Jurkat, Clone E6-1 (cell line): ENCODE measurements at places on chromosomes 1 and 21.

DNA sequence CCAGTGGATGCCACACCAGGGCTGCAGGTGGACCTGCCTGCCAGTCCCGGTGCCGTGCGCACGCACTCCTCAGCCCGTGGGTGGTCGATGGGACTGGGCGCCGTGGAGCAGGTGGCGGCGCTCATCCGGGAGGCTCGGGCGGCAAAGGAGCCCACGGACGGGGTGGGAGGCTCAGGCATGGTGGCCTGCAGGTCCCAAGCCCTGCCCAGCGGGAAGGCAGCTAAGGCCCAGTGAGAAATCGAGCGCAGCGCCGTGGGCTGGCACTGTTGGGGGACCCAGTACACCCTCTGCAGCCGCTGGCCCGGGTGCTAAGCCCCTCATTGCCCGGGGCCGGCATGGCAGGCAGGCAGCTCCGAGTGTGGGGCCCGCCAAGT lies 1171.8 kb upstream of the B3GALT2 start:
- no peak for DNase-seq

DNA sequence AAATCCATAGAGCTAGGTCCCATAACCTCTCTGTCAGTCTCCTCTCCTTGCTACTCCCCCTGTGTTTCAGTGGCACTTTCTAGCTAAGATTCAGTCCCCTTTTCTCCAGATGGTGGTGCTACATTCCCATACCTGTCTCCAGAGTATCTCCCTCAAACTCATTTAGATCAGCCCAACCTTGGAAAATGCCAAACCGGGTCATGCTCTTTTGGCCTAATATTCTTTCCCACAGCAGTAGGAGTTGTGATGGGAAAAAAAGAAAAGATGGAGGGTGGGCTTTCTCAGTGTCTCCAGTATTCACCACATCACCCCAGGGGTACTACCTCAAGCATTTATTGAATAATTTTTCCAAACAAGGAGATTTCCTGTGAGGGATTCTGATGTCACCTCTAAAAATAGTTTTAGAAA lies 3.2 kb upstream of the RXFP4 start:
- peak; percentile 70 for DNase-seq

DNA sequence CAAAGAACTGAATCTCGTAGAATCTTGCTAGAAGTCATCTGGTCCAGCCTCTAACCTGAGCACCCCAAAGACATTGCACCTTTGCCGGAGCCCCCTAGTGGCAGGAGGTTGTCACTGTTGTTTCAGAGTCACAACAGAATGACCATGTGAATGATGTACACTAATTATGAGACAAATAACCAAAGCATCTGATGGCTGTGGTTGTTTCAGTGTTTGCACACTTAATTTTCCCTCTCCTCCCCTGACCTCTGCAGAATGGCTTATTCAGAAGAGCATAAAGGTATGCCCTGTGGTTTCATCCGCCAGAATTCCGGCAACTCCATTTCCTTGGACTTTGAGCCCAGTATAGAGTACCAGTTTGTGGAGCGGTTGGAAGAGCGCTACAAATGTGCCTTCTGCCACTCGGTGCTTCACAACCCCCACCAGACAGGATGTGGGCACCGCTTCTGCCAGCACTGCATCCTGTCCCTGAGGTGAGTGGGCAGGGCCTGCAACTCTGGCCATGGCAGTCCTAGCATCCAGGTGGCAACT lies 26.4 kb downstream of the TRAF5 start:
- DNase-seq, result peak; percentile 86

DNA sequence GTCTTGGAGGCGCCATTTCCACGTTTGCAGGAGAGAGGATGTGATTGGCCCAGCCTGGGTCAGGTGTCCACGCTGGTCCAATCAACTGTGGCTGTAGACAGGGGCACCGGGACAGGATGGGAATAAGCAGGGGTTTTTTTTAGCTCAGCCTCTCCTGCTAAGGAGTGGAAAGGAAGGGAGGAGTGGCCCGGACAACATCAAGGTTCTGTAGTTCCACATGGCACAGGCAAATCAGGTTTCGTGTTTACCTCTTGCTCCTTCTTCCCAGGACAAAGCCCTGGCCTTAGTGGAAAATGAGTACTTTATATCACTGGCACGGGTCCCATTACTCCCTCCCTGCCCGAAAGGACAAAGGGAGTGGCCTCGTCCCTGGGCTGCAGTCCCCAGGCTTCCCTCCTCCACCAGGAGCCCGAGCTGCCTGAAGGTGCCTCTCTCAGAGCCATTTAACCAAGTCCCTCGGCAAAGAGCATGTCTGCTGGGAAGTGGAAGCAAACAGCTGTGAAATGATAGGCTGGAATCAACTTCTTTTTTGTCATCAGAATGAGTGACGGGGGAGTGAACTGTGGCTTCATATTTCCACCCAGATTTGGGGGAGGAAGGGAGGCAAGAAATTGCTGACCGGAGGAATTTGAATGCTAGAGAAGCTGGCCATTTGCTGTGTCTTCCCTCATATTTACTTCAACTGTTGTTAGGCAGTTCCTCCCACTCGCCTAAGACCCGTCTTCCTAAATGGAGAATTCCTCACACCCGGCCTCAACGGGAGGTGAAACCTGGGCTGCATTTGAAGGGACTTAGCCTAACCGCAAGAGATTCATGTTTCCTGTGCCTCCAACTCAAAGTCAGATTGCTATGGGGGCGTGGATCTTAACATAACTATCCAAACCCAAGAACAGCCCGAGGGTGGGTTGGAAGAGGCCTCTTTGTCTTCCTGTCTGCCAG lies 84.9 kb upstream of the SLC44A3 start:
- DNase-seq, result peak; percentile 78

DNA sequence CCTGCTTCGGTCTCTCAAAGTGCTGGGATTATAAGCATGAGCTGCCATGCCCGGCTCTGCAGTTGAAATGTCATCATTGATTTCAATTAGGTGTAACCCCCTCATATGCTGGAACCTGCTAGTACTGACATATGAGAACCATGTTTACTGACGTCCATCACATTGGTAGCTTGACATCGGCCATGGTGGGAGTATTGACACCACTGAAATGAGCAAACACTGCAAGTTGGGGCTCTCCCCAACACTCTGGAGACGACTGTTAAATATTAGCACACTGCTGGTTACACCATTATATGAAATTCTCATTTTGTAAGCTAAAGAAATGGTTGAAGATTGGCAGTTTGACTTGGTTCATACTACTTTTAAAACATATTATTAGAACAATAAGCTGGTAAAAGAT lies 63.7 kb downstream of the CNST start:
- no peak for DNase-seq

DNA sequence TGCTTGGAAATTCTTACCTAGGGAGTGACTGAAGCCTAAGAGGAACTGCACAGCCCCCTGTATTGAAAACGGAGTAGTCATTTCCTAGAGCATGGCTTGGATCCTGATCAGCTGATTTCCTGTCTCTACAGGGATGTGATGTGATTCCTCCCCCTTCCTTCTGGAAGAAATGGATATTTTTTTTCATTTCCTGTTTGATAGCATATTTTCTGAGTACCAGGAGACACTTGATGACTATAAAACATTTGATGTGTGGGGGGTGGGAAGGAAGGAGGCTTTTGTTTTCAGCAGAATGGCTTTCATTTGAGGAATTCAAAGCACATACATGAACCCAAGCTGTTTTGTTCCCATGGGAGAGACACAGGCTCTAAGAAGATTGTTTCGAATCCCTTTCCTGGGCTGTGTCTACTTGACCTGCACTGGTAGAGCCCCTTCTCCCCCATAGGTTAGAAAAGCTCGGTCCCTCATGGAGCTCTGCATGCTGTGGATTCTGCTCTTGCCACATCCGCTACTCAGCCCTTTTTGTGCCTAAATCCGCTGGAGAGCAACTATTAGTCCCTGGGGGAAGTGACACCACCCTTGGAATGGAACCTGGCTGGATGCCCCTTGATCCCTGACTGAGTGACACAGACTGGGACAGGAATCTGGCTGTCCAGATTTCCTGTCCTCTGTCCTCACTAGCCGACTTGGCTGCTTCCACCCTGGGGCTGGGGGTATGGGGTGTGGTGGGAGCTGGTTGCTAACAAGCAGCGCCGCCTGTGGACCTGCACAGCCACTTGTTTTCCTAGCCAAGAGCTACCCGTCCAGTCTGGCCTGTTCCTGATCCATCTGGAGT lies 71.8 kb upstream of the MACF1 start:
- DNase-seq, result no peak

- DNase-seq, result no peak
Observed at GRCh38 chr1:113125517-113125916, 52.5 kb downstream of the LRIG2 start.

DNA sequence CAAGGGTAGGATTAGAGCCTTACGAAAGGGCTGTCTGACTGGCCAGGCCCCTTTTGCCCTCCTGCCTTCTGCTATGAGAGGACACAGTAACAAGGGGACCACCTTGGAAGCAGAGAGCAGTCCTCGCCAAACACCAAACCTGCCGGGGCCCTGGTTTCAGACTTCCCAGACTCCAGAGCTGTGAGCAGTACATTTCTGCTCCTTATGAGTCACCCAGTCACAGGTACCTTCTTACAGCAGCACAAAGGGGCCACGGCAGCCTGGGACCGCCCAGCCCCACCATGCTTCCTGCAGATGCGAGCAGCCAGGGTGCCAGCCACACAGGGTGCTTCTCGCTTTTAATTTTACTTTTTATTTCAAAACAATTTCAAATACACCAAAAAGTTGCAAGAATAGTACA lies 17.2 kb upstream of the POFUT2 start:
- DNase-seq, result no peak

DNA sequence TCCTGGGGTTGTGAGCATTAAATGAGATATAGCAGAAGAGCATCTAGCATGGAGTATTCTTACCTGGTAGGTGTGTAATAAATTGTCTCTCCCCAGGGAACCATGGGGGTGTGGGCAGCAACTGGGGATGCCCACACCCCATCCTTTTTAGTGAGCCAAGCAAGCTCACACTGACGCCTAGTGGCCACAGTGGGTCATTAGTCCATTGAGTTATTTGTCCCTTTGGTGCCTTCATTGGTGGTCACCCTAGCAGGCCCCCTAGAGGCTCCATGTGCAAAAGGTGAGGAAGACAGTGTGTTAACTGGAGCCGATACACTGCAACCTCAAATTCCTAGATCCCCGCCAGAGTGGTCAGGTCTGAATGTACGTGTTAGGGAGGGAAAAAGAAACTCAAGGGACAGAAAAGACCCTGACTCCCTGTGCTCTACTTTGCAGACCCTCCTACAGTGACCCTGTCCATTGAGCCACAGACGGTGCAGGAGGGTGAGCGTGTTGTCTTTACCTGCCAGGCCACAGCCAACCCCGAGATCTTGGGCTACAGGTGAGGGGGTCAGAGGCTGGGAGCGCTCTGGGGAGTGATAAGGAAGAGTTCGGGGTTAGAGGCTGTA lies 93.3 kb upstream of the CD1D start:
- DNase-seq, result peak; percentile 46

- DNase-seq, result no peak
Observed at GRCh38 chr1:8597455-8597854, 220.0 kb downstream of the RERE start.

- DNase-seq, result no peak
Observed at GRCh38 chr1:181501612-181502011, 18.3 kb downstream of the CACNA1E start.

- DNase-seq, result no peak
Observed at GRCh38 chr1:223714849-223715603, 2.7 kb downstream of the CAPN2 start.

- no peak for DNase-seq
Observed at GRCh38 chr21:26136671-26137070, 33.9 kb downstream of the APP start.

DNA sequence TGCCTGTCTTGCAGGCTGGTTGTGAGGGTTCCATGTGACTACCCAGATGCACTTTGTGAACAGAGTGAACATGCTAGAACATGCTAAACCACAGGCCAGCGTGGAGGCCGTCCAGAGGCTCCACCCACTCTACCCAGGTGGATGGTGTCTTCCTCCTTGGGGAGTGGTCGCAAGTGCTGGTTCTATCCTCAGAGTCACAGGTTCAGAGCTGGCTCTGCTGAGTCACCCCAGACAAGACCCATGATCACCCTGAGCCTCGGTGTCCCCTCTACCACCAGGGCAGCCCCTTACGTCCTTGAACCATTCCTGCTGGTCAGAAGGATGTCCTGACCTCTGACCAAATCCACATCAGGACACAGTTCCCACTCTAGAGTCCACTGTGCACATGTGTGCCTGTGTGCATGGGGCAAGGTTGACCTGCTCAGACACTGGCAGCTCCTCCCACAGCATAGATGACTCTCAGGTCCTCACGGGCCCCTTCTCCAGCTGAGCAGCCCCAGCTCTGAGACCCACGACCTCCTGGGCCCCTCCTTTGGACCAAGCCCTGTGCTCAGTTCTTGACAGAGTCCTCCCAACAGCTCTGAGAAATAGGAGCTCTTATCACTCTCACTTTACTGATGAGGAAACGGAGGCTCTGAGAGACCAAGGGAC lies 391.8 kb downstream of the MATN1 start:
- no peak for DNase-seq

DNA sequence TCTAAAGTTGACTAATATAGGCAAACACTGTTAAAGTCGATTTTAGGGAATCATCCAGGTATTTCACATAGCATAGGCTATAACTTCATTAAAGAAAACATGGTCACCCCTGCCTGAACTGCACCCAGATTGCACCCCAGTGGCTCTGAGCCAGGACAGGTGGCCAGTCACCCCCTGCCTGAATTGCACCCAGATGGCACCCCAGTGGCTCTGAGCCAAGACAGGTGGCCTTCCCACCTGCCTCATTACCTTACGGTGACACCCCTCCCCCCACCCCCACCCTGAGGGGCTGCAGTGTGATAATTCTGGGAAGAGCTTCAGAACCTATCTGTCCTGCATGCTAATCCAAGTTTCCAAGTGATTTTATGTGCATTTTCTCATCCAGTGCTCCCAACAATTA lies 78.9 kb downstream of the DSCAM start:
- no peak for DNase-seq

DNA sequence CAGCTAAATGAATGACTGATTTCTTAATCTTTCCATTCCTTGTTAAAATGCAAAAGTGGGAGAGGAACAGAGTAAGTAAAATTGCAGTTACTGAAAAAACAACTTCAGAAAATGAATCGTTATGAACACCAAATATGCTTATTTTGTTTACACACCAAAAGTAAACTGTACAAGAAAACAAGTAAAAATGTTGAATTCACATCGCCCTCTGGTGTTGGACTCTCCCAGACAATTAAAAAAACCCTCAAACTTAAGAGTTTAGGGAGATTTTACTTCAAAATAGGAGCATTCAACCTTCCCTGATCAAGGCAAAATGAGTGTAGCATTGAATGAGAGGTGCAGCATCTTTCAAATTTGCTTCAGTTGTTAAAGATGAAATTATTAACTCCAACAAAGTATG lies 19.4 kb upstream of the ESRRG start:
- no peak for DNase-seq

DNA sequence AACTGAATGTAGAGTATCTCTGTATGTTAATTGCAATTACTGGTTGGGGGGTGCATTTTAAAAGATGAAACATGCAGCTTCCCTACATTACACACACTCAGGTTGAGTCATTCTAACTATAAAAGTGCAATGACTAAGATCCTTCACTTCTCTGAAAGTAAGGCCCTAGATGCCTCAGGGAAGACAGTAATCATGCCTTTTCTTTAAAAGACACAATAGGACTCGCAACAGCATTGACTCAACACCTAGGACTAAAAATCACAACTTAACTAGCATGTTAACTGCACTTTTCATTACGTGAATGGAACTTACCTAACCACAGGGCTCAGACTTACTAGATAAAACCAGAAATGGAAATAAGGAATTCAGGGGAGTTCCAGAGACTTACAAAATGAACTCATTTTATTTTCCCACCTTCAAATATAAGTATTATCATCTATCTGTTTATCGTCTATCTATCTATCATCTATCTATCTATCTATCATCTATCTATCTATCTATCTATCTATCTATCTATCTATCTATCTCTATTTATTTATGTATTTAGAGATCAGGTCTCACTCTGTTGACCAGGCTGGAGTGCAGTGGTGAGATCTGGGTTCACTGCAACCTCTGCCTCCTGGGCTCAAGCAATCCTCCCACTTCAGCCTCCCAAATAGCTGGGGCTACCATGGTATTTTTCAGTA lies 47.8 kb downstream of the CHML start:
- no peak for DNase-seq
